ENCODE measurements at places on chromosomes 16 and 17.

GRCh38 chr16:10930755-10931093 is 11.5 kb downstream of the DEXI start:
- no peak for DNase-seq

GRCh38 chr16:88669980-88670379 is 7.1 kb upstream of the MVD start:
- no peak for DNase-seq

DNA sequence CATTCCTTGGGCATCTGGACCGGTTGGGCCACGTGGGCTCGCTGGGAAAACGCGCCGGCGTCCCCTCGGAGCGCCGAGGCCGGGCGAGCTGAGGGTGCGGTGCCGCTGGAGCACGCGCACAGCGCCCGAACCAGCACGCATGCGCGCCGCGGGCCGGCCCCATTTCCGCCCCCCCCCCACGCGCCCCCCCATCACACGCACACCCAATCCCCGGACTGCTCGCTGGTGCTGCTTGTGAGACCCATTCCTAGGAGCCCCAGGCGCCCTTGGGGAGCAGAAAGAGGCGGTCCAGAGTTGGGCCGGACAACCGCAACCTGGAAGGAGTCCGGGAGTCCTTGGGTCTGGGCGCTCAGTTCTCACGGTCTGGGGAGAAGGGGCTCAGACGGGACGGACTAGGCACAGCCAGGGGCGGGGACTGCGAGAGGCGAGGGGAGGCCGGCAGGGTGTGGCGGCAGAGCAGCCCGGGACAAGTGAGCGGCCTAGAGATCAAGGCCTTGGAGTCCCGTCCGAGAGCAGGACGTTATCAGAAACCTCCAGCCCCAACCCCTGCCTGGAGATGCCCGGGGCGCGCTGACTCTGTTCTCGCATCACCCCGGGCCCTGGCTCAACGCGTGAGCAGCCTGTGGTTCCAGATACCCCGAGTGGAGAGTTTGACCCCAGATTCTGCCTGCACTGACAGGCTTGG is 6.0 kb upstream of the CBX8 start:
- DNase-seq = no peak

GRCh38 chr17:17164676-17165075 is 41.5 kb downstream of the PLD6 start:
- no peak for DNase-seq

DNA sequence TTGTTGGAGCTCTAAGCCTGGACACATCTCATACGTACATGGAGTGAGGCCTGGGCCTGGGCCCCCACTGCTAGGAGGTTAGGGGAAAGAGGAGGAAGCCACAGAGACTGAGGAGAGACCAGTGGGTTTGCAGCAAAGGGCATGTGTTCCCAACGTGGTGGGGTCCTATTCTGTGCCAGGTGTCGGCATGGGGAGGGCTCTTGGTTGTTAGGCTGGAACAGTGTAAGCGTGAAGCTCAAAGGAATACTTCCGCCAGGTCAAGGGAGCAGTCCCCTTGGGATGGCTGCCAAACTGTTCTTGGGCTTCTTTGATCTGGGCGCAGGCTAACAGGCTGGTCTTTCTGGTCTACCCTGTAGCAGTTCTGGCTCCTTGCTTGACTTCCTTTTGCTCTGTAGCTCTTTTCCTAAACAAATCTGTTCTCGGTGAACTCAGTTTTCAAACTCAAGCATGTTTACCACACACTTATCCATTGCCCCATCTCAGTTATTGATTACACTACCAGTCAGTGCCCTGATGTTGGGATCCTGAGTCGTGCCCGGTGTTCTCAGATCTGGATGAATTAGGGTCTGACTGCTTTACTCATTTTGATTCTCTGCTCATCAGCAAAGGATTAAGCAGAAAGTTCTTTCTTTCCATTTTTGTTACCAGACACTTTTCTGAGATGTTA is 36.4 kb downstream of the GPT2 start:
- no peak for DNase-seq

- no peak for DNase-seq
Observed at GRCh38 chr17:30831257-30831656, 509 bp upstream of the ATAD5 start.

DNA sequence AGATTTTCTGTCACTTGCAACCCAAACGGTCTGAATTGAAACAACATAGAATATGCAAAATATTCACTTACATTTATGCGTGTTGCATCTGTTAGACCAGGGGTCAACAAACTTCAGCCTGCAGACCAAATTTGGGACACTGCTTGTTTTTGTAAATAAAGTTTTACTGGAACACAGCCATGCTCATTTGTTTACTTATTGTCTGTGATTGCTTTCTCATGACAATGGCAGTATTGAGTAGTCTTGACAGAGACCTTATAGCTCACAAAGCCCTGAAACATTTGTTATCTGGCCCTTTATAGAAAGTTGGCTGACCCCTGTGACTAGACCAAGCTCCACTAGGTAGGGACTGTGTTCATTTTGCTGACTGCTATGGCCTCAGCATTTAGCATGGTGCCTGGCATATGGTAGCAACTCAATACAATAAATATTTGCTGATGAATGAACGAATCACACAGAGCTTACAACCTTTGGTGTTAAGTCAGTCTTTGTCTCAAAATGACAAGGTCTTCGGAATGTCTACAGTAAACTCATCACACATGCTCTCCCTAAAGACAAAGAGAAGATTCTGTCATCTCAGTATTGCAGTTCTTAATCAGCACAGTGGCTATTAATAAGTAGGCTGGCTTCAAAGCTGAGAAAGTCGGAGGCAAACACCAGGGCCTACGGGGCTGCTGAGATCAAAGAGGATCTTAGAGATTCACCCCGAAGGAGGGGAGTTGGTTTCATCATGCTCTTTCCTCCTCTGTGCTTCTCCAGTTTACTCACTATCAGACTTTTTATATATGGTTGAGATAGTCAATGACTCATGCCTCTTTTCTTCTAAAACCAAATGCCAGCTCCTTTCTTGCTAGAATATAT is 95.2 kb upstream of the AXIN2 start:
- no peak for DNase-seq

- DNase-seq = no peak
Observed at GRCh38 chr17:73182616-73183310, 10.1 kb upstream of the COG1 start.

DNA sequence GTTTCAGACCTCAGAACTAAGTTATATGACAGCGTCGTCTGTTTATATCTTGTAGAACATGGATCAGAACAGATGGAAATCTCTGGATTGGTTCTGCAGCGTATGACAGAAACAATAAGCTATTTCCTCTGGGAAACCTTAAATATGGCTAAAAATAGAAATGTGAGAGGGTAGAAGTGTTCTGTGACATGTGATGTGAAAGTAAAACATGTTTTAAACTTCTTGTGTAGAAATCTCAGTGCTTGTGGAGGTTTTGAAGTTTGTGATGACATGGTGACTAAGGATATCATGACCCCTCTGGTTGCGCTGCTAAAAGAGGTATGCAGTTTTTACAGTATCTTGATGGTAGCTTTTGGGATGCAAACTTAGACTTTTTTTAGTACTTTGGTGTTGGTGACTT is 2.8 kb downstream of the HEATR3 start:
- DNase-seq = no peak

DNA sequence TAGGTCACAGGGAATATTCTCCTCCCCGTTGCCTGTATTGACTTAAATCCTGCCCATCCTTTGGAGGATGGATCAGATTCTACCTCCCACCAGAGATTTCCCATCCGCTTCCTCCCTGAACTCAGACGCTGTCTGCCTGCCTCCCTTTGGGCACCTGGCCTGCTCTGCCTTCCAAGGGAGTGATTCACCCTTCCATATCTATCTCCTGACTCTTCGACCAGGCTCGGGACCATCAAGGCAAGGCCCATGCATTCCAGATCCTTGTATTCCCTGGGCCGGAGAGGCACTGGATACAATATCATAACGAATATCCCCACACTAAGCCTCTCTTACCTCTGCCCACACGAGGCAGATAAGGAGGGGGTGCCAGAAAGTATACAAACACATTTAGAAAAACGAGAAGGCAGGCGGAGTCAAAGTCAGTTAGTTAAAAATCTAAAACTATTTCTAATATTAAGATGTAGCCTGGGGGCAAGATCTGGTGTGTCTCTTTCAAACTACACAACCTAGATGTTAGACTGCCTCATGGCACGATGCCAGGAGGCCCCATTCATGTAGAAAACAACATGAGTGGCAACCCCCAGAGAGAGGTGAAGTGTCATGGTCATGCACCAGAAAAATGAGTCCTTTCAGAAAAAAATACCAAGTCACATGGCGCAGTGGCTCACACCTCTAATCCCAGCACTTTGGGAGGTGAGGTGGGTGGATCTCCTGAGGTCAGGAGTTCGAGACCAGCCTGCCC is 9.2 kb downstream of the PMP22 start:
- no peak for DNase-seq

GRCh38 chr16:2350500-2350899 is 10.0 kb upstream of the ABCA3 start:
- DNase-seq = no peak

DNA sequence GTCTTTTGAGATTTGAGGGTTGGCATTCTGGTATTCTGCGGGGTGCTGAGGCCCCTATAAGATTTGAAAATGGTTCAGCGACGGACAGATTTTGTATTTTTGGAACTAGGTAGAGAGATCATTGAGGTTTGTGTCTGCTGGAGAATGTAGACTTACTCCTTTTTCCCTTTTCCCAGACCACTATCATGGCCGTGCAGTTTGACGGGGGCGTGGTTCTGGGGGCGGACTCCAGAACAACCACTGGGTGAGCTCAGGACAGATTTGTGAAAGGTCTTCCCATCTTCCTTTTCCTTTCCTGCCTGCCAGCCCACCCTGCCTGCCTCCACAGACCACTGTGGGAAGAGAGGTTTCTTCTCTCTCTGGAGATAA is 572 bp downstream of the PSMB6 start:
- no peak for DNase-seq

GRCh38 chr16:50645563-50646220 is 35.4 kb downstream of the SNX20 start:
- DNase-seq = no peak

GRCh38 chr17:17342242-17342945 is 39.2 kb downstream of the NT5M start:
- DNase-seq = no peak

DNA sequence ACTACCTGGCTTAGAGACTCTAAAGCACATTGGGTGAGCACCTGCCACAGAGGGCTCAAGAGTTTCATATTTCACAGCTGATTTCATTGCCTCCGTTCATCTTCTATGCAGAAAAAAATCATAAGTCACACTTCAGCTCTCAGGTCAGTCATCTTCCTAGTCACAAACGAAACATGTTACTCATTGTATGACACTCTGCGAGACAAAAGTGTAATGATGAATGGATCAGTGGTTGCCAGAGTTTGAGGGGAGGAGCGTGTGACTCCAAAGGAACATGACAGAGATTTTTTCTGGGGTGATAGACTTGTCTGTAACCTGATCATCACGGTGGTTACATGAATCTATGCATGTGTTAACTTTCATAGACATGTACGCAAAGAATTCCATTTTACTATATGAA is 195.2 kb upstream of the CNTNAP4 start:
- no peak for DNase-seq

GRCh38 chr17:80468781-80469493 is 7.5 kb downstream of the NPTX1 start:
- no peak for DNase-seq

- DNase-seq = no peak
Observed at GRCh38 chr16:15792563-15792971, 64.3 kb downstream of the MYH11 start.

DNA sequence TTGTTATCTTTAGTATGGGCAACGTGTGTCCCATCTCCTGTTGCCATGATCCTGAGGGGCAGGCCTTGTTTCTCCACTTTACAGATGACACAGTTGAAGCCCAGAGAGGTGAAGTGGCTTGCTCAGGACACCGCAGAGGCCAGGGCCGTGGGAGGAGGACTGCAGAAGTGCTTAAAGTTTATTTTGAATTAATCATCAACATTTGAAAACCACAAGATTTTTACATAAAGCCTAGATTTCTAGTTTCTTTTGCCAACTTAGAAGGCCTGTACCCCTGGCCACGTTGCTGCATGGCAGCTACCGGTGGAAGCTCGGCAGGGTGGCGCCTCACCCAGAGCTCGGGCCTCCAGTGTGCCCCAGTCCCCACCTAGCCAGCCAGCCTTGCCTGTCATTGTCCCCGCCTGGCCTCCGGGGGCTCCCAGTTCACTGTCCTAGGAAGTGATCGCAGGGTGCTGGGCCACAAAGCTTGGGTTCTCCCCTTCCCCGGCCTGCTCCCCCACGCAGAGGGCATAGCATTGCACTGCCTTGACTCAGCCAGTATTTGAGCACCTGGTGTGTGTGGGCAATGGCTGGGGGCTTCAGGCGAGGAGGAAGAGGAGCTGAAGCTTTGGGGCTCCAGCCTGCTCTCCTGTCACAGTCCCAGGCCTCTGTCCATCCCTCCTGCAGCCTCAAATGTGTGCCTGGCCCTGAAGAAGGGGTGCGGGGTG is 14.8 kb upstream of the ADCY7 start:
- peak; percentile 42 for DNase-seq

GRCh38 chr17:76720941-76721340 is 5.5 kb downstream of the JMJD6 start:
- peak; percentile 41 for DNase-seq

DNA sequence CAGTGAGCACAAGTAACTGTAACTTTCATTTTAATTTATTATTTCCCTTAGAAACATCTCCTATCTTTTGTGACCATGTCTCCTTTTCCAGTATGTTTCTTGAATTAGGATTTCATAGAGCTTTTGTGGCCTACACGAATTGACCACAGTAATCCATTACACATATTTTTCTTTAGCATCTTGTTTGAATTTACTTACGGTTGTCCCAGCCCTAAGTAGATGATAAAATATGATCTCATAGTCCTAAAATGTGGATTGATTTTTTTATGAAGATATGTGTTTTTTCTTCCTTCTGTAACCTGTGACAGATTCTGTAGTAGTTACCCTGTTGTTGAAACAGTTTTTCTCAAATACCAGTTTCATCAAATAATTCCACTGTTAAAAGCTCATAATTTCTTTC is 61.5 kb downstream of the NF1 start:
- no peak for DNase-seq

DNA sequence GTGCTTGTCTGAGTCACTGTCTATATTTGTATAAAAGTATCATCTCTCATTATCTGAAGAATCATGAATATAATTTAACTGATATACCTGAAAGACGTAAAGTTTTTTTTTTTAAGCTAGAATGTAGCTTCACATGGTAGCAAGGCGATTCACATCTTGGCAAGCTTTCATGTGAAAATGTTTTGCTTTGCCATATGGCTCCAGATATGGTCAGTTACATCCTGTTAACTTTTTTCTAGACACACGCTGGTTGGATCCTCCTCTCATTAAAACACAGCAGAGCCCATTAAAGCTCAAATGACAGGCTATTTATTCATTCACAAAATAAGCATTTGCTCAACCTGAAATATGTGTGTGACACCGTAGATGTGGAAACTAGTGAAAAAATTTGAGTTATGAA is 412.8 kb downstream of the KIF2B start:
- DNase-seq = no peak
